ENCODE measurements at places on chromosomes 1 and 21.
A peak's percentile ranks its signal among the peaks of the same experiment; 100 is the strongest.

DNA sequence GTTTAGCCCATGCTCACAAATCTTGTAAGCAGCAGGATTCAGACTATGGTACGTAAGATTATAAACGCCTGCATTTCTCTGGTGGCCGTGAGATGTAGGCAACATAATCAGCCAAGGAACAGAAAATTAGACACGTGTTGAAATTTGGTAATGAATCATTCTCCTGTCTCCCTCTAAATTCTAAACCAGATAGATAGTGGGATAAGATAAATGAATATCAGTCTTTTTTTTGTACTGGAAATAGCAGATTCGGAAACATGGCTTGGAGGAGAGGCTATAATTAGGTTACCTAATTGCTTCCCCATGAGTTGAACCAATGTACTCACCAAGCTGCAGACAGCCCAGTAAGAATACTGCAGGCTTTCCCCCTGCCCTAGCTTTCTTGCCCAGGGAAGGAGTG, 172.3 kb downstream of the TGFB2 start:
- DNase-seq = no peak

- DNase-seq = no peak
These were observed 53.2 kb downstream of the SYT2 start for GRCh38 chr1:202656951-202657646.

- DNase-seq = no peak
These were observed 623.4 kb upstream of the ADAMTS5 start for GRCh38 chr21:27590271-27590670.

GRCh38 chr1:183989078-183989577, 48.4 kb downstream of the COLGALT2 start:
- no peak for DNase-seq

- DNase-seq = no peak
These were observed 138.5 kb downstream of the ZSCAN20 start for GRCh38 chr1:33610864-33611455.

- no peak for DNase-seq
These were observed 406 bp downstream of the PUSL1 start for GRCh38 chr1:1308756-1309250.

GRCh38 chr1:34611571-34611970, 143.3 kb upstream of the GJB5 start:
- DNase-seq = no peak

DNA sequence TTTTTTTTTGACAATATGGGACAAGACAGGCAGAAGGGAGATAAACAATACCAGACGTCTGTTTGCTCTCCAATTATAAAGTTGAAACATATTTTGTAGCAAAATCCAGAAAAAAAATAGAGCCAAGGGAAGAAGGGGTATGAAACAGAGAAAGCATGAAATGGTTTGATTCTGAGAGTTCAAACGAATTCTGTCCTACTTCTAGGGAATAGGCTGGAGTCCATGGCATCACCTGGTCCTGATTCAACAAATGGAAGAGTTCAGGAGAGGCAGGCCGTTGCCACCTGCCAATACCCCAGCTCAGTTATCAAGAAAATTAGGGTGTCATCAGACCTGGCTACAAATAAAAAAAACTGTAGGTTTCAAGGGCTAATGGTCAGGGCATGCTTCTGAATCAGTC, 71.8 kb downstream of the CLSTN1 start:
- no peak for DNase-seq

GRCh38 chr1:185017338-185017737, 28.0 kb upstream of the RNF2 start:
- DNase-seq = no peak

GRCh38 chr1:93488207-93488606, 40.3 kb downstream of the FNBP1L start:
- DNase-seq = no peak

- DNase-seq = peak; percentile 2
These were observed 259.3 kb downstream of the HLX start for GRCh38 chr1:221138516-221138915.

- no peak for DNase-seq
These were observed 22.9 kb upstream of the LAMC1 start for GRCh38 chr1:183000167-183000962.

- no peak for DNase-seq
These were observed 15.8 kb downstream of the HSPG2 start for GRCh38 chr1:21921100-21921875.

- no peak for DNase-seq
These were observed 928 bp downstream of the TLCD4 start for GRCh38 chr1:95118067-95118499.

DNA sequence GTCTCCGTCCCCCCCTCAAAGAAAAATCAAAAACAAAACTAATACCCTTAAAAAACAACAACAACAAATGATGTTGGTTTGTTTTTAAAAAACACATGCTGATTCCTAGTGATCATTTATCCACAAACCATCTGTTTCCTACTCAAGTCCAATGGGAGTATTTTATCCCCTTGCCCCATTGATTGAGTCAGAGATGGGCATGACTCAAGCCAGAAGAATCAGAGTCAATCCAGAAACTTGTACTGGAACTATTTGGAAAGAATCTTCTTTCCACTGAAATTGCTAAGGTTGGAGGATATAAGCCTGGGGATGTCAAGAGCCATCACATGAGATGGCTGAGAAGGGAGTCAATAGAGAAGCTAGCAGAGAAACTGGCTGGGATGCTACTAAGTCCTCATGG, 176.4 kb downstream of the MIS18A start:
- DNase-seq = no peak

DNA sequence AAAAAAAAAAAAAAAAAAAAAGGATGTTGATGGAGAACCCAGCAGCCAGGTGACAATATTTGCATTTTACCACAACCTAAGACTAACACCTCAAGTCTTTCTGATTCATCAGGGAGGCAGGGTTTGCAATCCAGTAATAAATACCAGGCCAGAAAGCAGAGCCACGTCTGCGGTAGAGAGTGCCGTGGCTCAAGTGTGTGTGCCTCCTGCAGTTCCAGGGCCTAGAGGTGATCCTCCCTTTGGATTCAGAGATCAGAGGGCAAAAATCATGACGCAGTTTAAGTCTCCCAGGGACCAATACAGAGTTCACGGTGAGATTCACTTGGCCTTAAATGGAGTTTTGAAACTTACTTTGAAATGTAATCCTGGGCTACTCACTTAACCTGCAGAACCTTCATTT, 34.9 kb downstream of the TMCO4 start:
- no peak for DNase-seq

DNA sequence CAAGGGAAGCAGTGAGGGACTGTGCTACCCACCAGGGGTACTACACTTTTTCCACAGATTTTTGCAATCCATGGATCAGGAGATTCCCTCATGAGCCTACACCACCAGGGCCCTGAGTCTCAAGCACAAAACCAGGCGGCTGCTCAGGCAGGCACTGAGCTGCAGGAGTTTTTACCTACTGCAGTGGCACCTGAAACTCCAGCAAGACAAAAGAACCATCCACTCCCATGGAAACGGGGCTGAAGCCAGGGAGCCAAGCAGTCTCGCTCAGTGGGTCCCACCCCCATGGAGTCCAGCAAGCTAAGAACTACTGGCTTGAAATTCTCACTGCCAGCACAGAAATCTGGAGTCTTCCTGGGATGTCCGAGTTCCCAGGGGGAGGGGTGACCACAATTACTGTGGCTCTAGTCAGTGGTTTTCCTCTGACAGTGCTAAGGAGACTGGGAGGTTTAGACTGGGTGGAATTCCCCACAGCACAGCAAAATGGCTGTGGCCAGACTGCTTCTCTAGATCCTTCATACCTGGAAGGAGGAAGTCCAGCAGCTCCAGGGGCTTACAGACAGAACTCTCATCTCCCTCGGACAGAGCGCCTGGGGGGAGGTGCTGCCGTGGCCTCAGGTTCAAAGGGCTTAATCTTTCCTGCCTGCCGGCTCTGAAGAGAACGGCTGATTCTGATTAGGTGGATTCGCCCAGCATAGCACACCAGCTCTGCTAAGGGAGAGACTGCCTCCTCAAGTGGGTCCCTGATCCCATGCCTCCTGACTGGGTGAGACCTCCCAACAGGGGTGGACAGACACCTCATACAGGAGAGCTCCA, 437.8 kb downstream of the LTN1 start:
- no peak for DNase-seq

- no peak for DNase-seq
These were observed 365.6 kb upstream of the ADGRL2 start for GRCh38 chr1:81435175-81435574.

DNA sequence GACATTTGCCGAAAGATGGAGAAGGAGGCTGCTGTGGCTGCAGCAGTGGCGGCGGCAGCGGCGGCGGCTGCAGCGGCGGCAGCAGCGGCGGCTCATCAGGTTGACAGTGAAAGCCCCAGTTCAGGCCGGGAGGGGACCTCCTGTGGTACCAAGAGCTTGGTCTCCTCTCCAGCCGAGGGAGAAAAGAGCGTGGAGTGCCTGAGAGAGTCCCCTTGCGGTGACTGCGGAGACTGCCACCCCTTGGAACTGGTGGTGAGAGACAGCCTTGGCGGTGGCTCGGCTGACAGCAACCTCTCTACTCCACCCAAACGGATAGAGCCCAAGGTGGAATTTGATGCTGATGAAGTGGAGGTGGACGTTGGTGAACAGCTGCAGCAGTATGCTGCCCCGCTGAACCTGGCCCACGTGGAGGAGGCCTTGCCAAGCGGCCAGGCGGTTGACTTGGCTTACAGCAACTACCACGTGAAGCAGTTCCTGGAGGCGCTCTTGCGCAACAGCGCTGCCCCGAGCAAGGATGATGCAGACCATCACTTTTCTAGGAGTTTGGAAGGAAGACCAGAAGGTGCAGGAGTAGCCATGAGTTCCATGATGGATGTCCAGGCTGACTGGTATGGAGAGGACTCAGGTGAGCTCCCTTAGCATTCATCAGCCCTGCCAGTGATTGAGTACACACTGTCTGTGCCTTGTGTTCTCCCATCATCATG, 6.3 kb downstream of the ZBTB8B start:
- DNase-seq = no peak

- no peak for DNase-seq
These were observed 68.3 kb downstream of the MPZL1 start for GRCh38 chr1:167790117-167790516.

- DNase-seq = no peak
These were observed 11.5 kb downstream of the SH3BGR start for GRCh38 chr21:39463308-39463707.

- DNase-seq = no peak
These were observed 195.9 kb downstream of the CYYR1 start for GRCh38 chr21:26377111-26377694.

GRCh38 chr1:179205284-179205683, 24.2 kb downstream of the ABL2 start:
- no peak for DNase-seq

DNA sequence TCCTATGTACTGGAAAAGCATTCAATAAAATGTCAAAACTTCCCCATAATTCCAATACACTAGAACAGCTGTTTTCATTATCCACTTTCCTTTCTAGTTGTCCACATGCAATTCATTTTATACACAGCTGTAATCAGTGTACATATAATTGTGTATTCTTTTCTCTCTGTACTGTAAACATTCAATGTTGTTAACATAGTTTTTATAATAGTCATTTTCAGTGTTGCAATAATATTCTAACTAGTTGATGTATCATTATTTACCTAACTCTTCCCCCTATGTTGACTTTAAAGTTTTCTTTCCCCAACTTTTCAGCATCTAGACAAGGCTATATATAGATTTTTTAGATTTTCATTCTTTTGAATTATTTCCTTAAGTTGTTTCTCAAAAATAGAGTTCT, 44.4 kb downstream of the DIPK1A start:
- no peak for DNase-seq

DNA sequence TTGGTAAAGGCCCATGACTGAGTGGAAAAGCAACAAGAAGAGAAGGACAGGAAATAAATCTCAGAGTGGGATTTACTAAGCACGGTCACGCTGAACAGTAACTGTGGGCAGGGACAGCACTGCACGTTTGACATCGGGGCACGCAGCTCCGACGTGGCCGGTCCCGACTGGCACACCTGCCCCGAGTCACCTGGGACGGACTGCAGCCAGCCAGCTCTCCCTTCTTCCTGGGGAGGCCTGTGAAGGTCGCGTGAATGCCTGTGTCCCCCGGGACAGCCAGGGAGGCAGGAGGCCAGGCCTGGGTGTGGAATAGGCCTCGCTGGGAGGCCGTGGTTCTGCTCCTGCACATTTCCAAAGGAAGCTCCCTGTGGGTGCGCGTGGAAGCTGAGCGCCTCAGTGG, 140.2 kb downstream of the PRDM16 start:
- DNase-seq = no peak

- no peak for DNase-seq
These were observed 651.9 kb downstream of the MRPL39 start for GRCh38 chr21:24955275-24955961.

- DNase-seq = no peak
These were observed 67.7 kb downstream of the FCRL5 start for GRCh38 chr1:157484573-157484972.

GRCh38 chr1:72000809-72001208, 281.5 kb downstream of the NEGR1 start:
- DNase-seq = no peak

DNA sequence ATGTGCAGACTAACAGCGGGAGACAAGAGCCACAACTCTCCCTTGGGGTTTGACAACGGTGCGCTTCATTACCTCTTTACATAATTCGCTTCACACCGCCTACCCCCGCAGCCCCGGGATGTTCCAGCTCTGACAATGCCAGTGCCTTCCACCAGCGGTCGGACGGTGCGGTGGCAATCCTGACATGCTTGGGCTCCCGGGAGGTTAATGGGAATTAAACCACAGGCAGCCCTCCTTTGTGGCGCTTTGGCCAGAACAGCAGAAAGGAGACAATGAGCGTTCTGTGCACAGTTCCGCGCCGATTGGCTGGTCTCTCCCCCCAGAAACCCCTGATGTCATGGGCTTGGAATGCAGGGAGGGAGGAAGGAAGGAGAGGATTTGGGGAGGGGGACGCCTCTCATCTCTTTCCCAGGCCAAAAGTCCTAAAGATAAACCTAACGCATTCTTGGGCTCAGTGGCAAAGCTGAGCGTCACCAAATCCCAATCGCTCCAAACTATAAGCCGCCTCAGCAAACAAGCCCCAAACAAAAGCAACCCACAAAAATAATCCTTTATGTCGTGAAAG, 1.3 kb downstream of the CNN3 start:
- DNase-seq = peak; percentile 85

DNA sequence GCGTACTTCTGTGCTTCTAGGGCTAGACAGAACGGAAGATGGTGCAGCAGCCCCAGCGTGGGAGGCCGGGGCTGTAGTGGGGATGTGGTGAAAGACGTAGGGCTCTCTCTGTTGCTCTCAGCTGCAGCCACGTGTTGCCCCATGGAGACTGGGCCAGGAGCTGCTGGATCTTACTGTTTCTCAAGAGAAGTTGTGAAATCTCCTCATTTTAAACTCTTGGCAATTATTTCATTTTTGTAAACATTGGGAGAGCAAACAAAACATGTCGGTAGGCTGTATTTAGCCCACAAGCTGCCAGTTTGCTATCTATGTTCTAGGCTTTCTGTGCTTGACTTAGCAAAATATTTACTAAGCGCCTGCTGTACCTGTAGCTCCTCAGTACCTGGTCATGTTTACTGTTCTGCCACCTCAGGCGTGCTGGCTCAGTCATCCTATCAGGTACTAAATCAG, 15.9 kb upstream of the ELOA start:
- no peak for DNase-seq

GRCh38 chr1:208256556-208256955, 12.4 kb upstream of the PLXNA2 start:
- DNase-seq = no peak
